ENCODE measurements at places on chromosomes 16 and 17.

DNA sequence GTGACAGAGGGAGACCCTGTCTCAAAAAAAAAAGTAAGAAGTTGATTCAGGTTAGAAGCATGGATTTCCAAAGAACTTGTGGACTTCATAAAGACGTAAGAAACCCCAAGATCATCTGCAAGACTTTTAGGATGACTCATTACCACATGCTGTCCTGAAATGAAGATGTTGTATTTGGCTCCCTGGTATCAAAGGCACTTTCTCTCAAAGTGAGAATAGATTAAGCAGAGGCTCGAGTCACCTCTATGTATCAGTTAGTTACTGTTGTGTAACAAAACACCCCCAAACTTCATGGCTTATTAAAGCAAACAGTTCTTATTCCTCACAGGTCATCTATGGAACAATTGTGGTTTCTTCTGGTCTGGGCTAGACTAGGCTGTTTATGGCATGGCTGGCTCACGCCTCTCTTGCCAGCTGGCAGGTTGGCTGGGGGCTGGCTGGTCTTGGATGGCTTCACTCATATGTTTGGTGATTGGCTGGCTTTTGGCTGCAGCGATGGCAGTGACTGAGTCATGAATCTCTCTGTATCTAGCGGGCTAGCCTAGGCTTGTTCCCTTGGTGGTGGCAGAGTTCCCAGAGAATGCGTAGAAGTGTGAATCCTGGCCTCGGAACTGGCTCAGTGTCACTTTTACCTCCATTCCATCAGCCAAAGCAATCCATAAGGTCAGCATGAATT, 60.4 kb upstream of the MSI2 start:
- DNase-seq, result no peak

DNA sequence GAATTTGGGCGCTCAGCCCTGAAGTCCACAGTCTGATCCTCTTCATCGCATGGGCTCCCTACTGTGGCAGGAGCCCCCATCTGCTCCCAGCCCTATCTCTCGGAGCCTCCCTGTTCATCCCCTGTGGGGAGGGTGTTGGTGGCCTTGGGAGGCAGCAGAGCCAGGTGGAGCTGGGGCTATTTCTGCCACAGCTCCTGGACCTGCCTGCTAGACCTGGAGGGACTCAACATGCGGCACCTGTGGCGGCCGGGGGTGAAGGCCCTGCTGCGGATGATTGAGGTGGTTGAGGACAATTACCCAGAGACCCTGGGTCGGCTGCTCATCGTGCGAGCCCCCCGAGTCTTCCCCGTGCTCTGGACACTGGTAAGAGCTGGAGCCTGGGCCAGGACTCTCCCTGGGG, 30.5 kb downstream of the NAGPA start:
- no peak for DNase-seq

GRCh38 chr16:78987666-78988065, 612.9 kb downstream of the MAF start:
- no peak for DNase-seq

- DNase-seq, result no peak
Observed at GRCh38 chr16:83769397-83770008, 38.3 kb upstream of the HSBP1 start.

- no peak for DNase-seq
Observed at GRCh38 chr16:65414284-65414984, 292.6 kb upstream of the CDH11 start.

DNA sequence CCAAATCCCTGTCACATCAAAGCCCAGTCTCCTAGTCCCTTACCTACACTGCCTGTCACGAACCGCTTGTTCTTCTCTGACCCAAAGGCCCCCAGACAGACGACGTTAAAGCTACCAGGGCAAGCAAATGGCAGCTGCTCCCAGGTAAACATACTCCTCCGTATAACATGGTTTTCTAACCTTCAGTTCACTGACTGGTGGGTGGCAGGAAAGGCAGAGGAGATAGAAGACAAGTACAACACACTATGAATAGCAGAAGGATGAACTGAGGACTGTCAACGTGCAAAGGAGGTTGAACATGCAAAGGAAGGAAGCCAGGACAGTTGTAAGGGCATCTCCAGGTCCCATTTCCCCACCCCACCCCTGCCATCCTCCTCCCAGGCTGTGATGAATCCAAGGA, 449.8 kb downstream of the SHISA9 start:
- no peak for DNase-seq

GRCh38 chr16:85667841-85668413, 20.8 kb downstream of the GINS2 start:
- DNase-seq, result no peak

DNA sequence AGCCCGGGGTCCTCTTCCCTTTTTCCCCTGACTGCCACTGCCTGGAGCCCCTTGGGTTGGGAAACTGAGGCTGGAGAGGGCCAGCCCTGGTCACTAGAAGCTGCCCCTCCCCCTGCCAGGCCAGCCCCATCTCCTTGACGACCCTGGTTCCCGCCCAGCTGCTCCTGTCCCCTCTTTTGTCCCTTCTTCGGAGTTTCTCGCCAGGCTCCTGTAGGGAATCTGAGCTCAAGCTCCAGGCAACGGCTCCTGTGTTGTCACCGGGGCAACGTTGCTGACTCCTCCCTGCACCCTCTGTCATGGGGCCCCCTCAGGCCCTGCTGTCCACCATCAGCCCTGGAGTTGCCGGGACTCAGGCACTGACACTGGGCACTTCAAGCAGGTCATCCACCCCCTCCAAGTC, 5.7 kb downstream of the LLGL1 start:
- DNase-seq, result no peak

DNA sequence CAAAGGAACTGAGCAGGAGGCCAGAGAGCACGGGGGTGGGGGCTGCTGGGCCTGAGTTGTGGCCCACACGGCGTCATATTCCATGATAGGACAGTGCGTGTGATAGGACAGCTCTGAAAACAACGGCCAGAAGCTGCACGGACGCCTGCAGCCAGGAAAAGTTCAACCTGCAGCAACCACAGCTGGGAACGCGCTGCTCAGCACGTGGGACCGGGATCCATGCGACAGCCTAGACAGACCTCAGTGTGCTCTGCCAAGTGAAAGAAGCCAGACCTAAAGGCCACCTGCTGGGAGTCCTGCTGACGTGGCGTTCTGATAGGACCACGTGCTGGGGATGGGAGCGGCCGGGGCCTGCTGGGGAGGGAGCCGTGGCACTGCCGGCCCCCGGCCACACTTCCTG, 21.6 kb downstream of the CTU2 start:
- no peak for DNase-seq

GRCh38 chr16:64391063-64391600, 730.7 kb downstream of the CDH11 start:
- DNase-seq, result no peak

DNA sequence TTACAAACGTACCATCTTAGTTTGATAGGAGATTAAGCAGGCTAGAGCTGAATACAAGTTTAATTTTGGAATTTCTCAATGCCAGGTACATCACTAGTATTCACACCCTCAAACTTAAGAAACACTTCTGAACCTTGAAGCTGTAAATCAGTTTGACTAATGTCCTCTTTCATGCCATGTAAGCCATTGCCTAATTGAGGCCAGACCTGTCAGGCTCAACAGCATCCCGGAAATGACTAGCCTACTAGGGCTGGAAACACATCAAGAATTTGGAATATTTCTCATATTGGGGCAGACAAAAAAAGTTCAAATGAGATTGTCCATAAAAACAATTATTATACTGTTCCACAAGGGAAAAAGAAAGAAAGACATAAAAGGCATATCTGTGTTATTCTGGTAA, 1.7 kb downstream of the USP32 start:
- DNase-seq, result no peak

DNA sequence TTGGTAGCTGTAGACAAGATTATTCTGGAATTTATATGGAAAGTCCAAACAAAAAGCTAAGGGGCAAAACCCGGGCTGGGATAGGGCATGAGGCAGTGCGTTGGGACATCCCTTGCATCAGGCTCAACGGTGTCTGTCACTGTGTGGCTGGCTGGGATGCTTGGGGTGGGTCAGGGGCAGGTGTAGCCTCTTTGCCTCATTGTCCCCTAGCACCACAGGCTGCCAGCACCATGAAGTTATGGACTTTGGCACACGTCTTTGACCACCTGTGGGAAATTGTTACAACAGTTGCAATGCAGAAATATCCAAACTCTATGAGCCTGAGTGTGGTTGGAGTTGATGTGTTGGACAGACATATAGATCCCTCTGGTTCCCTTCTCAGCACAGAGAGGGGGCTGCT, 32.8 kb upstream of the MARCHF10 start:
- DNase-seq, result no peak

DNA sequence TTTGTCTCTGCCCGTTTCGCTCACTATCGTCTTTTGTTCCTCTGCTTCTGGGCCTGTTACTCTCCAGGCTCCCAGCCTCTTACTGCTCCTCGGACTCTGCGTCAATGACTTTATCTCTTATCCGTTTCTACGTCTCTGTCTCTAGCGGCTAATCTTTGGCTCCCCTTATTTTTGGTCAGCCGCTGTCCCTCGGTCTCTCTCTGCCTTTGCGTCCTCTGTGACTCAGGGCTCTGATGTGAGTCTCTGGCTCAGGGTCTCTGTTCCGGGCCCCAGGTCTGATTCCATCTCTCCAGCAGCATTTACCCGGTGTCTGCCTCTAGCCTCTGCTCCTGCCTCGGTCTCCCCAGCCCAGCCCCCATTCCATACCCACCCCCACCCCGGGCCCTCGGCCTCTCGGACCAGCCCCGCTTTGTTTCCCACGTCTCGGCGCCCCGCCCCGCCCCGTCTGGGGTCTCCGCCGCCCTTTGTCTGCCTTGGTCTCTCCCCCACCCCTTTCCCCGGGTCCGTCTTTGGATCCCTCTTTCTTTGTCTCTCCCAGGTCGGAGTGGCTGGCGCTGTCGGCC, 547 bp upstream of the ZNF48 start:
- DNase-seq, result no peak

DNA sequence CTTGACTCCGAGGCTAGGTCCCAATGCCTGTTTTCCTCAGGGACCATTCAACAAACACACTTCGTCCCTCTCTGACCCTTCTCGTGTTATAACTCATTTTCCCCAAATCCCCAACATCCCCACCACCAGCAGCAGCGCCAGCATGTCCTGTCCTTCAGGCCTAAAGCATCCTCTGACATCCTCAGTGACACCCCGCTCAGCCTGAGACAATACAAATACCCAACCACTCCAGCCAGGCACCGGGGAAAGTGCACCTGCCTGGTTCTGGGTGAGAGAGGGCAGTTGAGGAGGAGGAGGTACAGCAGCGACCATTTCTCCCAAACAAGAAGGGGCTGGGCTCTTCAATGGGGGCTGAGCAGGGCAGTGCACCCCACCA, 4.7 kb downstream of the MNT start:
- no peak for DNase-seq

DNA sequence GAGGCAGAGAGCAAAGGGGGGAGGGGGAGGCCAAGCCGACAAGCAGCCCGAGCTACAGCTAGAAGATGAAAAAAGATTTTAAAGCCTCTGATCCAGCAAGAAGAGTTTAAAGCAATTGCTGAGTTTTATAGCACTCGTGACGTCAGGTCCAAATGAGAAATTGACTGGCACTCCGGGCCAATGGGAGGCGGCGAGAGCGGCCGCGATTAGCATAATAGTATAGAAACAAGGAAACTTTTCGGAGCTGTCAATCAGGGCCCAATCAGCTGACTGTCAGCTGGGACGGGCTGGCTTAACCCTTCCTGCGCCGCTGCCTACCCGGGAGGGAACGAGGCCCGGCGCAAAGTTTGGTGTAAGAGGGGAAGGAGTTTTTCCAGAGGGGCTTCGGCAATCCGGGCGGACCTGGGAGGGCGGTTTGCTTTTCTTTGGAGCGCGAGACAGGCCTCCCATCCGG, at the start of gene MAF:
TSS of gene MAF (minus strand) at position 100 of the 454 bp plus-strand sequence. CDS start 835 bp downstream, outside the sequence.
- DNase-seq, result peak; percentile 33

DNA sequence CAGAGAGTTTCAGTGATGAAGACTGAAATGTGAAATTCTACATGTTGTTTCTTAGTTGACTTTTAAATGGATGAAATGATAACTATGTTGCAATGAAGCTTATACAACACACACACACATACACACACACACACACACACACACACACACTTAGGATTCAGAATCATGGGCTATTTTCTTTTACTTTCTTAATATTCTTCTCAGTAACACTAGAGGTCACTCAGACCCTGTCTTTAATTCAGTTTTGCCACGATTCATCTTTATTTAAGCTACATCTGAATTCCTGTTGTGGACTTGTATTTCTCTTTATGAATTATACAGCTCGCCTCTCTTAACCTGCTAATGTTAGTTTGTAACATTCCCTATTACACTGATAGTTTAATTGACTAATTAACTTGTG, 109.6 kb upstream of the GOT2 start:
- DNase-seq, result no peak

DNA sequence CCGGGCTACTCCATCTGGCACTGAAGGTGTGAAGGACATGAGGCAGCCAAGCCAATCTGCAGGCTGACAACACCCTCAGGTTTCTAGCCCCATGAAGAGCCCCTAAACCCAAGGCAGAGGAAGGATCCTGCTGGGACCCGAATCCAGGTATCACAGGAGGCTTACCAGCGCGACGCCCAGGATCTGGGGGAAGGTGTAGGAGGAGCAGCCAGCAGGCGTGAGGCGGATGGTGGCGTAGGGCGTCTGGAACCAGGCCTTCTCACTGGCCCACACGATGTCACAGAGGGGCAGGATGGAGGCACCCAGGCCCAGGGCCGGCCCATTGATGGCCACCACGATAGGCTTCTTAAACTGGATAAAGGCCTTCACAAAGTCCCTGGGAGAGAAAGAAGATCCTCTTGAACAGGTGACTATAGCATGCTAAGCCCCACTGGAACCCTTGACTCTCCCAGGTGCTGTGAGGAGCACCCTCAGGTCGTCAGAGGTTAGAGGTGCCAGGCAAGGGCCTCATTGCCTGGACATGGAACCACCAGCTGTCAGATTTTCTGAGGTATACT, 71.7 kb downstream of the DYNLRB2 start:
- no peak for DNase-seq

GRCh38 chr16:50103764-50104163, 38.0 kb downstream of the HEATR3 start:
- DNase-seq, result no peak

- DNase-seq, result no peak
Observed at GRCh38 chr16:54068212-54068611, 218.4 kb downstream of the IRX3 start.

GRCh38 chr17:81460856-81461460, 51.6 kb downstream of the ACTG1 start:
- no peak for DNase-seq

- DNase-seq, result no peak
Observed at GRCh38 chr17:69448431-69449102, 34.1 kb downstream of the MAP2K6 start.

- DNase-seq, result no peak
Observed at GRCh38 chr16:4381072-4381934, 9.7 kb downstream of the VASN start.

DNA sequence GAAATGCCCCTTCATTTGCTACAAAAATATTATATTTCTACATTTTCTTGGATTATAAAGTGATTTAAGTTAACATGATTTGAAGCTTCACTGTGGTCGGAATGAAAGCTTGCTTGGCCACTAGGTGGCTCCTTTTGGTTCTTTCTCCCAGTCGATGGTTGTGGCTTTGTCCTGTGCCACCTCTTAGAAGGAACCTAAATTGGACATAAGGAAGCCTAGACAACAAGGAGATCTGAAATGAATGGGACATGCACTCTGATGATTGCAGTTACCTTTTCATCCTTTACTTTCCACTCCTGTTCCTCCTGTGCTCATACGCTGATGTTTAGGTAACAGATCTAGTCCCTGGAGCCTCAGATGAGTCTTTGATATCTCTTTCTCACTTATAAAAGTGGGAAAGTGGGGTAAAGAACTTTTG, 39.2 kb downstream of the FTO start:
- no peak for DNase-seq

All from memory B cell (primary cell).